Immature natural killer cell (primary cell): ENCODE measurements at places on chromosomes 7 and 10. TPM values are rescaled to one million over a fixed set of nuclear protein-coding genes. Genes with fewer than 3 reads are reported as not detected.
A peak's percentile ranks its signal among the peaks of the same experiment; 100 is the strongest.

GRCh38 chr7:14734839-14735321 lies 167.7 kb downstream of the DGKB start:
- DNase-seq: no peak

Gene FOXL3
- polyA plus RNA-seq: not detected

GRCh38 chr10:56318816-56319215 lies 42.2 kb downstream of the ZWINT start:
- DNase-seq: no peak

Gene NKX6-2
- polyA plus RNA-seq: not detected

- DNase-seq: no peak
Observed at GRCh38 chr10:118851062-118852035, 96.6 kb upstream of the CACUL1 start.

DNA sequence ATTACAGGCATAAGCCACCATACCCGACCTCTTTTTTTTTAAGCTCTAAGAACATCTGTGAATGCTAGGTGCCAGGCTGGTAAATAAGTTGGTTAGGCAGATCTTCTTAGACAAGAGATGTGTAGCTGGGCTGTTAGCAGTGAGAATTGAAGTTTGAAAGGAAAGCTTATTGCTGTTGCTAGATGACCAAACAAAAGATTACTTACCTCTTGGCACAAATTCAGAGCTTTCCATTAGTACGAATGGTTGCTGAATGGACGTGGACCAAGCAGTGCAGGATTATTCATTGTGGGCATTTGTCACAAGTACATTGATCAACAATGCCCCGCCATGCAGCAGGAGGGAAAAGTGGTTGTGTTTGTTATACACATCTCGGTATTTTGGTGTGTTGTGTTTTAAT lies 131.2 kb downstream of the GFRA1 start:
- no peak for DNase-seq

DNA sequence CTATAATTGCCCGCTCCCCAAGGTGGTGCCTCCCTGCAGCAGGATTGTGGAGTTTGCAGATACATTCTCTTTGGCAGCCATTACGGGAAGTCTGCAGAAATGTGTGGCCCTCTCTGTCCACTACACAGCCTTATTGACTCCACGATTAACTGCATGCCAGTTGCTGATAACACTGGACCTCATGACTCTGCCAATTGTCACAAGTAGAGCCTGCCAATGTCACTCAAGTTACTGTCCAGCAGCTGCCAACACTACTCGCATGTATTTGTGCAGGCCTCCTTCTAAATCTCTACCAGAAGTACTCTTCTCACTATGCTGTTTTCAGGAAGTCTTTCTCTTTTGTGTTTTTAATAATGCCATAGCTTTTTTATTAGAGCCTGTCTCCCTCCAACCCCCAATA lies 128.8 kb downstream of the PPP1R3A start:
- DNase-seq: no peak

Gene GNAI1
- 5.2 TPM for polyA plus RNA-seq

GRCh38 chr10:97719602-97720001 lies 6.1 kb downstream of the MARVELD1 start:
- no peak for DNase-seq

Gene LOXL4
- not detected for polyA plus RNA-seq

GRCh38 chr7:25711940-25712339 lies 440.1 kb upstream of the NFE2L3 start:
- DNase-seq: no peak

Gene XRCC2
- not detected for polyA plus RNA-seq

Gene HECW1
- polyA plus RNA-seq: not detected

Gene ASIC3
- not detected for polyA plus RNA-seq

DNA sequence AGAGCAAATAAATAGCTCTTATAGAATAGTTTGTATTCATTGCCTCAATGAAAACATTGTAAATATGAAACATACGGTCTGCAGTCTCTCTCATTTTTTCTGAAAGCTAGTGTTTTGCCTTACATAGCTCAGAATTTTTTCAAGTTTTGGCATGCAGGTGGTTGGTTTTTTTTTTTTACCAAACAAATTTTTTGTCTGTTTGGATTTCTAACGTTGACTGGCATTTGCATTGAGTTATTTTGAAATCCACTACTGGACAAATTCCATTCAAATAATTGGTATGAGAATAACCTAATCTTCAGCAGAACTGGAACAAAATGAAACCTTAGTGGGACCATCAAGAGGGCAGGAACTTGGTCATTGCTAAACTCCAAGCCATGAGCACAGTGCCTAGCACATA lies 107.6 kb upstream of the SAMD8 start:
- no peak for DNase-seq

DNA sequence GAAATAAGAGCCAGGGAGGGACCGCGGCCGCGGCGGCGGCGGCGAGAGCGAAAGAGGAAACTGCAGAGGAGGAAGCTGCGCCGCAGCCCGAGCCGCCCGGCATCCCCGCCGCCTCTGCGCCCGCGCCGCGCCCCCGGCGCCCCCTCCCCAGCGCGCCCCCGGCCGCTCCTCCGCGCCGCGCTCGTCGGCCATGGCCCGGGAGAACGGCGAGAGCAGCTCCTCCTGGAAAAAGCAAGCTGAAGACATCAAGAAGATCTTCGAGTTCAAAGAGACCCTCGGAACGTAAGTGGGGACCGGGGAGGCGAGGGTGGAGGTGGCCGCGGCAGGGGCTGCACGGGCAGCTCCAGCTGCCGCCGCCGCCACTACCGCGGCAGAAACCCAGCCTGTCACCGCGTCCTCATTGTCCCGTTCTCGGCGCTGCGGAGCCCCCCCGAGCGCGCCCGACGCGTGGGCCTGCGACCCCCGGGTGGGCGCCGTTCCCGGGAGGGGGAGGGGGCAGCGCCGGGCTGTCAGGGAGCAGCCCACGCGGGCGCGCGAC lies 351 bp downstream of the CAMK1D start:
- DNase-seq: no peak

Gene PHYHIPL
- polyA plus RNA-seq: not detected

Gene OR2A1
- polyA plus RNA-seq: not detected

- no peak for DNase-seq
Observed at GRCh38 chr10:50346942-50347341, 95.6 kb upstream of the ASAH2 start.

- DNase-seq: no peak
Observed at GRCh38 chr7:80334196-80334595, 177.7 kb downstream of the GNAT3 start.

GRCh38 chr10:98589007-98589406 lies 142.3 kb upstream of the HPS1 start:
- DNase-seq: no peak

DNA sequence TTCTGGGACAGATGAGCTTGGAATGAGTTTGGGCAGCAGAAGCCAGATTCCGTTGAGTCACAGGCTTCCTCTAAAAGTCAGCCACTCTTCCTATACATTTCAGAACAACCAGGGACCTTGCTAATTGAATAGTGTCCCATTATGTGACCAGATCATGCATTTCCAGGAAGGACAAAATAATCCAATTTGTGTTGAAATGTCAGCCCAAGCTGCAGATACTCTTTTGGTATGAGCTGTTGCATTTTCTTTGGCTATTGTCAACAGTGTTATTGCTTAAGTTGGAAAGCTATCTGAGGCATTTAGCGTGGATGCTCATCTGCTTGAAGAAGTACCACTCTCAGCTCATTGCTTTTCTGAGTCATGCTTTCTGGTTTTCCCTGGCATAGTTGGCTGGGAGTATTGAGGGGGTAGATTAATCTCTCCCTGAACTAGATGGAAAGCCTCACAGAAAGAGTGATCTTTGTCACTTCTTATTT lies 223.7 kb upstream of the HABP2 start:
- no peak for DNase-seq

DNA sequence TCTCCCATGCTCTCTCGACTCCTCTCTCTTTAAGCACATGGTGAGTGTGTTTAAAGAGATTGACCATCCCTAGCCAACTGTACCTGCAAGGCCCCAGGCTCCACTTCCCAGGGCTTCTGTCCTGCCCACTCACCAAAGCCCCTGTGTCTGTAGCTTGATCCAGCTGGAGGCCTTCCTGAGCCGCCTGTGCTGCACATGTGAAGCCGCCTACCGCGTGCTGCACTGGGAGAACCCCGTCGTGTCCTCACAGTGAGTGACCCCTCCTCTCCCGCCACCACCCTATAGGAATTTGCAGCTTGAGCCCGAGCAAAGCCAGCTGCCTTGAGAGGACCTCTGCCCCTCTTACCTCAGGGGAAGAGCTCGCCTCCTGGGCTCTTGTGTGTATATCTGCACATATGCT lies 11.2 kb downstream of the ZFYVE27 start:
- DNase-seq: no peak

Gene COL28A1
- polyA plus RNA-seq: not detected

DNA sequence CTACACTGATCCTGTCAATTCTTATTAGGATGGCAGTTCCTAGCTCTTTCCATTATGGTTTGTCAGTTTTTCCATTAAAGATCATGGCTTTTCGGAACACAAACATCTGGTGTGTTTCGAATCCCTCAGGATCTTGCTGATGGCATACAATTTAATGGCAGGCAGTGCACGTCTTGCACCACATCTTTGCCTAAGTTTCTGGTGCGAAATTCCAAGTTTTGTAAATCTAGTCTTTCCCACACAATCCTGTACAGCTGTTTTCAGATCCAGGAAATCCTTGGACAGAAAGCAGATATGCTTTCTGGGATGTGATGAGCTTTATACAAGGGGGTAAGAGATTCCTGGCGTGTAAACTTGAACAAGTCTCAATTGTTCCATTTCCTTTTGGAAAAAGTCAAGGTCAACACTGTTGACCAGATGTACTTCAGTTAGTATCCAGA lies 224.3 kb upstream of the PHYHIPL start:
- DNase-seq: no peak

DNA sequence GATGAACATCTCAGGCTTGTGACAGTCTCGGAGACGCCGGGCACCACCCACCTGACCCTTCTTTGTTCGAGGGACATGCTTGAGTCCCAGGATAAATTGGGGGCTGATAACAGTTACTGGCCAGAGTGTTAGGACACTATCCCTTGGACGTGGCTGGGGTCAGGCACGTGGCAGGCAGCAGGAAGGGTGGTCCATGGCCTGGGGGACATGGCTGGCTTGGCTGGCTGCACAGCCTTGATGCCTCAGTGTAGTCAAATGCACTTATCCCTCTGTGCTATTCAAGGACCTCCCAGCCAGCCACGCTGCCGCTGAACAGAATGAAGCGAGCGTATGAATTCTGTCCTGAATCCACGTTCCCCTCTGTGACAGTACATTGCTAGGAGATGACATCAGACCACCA lies 662.0 kb upstream of the FOXK1 start:
- DNase-seq: no peak

Gene SPDYE9
- polyA plus RNA-seq: not detected

Gene WDFY4
- polyA plus RNA-seq: 1.0 TPM

DNA sequence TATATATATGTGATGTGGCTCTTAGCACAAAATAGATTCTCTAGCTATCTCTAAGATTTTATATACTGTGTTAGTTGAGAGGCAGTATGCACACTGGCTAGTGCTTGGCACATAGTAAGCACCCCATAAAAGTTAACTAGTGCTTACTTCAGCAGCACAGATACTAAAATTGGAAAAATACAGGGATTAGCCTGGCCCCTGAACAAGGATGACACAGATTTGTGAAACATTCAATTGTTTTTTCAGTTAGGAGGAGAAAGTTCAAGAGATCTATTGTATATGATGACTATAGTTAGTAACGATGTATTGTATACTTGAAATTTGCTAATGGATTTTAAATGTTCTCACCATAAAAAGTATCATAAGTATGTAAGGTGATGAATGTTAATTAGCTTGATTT lies 78.3 kb upstream of the LRRC17 start:
- DNase-seq: no peak

- DNase-seq: no peak
Observed at GRCh38 chr7:80725181-80725611, 86.8 kb downstream of the CD36 start.

- DNase-seq: no peak
Observed at GRCh38 chr10:131534836-131535235, 223.3 kb upstream of the TCERG1L start.

GRCh38 chr10:74151879-74152722 lies 1.1 kb downstream of the ADK start:
- DNase-seq: peak; percentile 7

Gene FAM241B
- polyA plus RNA-seq: 0.47 TPM

- peak; percentile 86 for DNase-seq
Observed at GRCh38 chr7:44073664-44074348, 8.4 kb upstream of the PGAM2 start.

GRCh38 chr10:112202561-112203241 lies 19.1 kb upstream of the GPAM start:
- DNase-seq: no peak

Gene LHFPL3
- not detected for polyA plus RNA-seq

DNA sequence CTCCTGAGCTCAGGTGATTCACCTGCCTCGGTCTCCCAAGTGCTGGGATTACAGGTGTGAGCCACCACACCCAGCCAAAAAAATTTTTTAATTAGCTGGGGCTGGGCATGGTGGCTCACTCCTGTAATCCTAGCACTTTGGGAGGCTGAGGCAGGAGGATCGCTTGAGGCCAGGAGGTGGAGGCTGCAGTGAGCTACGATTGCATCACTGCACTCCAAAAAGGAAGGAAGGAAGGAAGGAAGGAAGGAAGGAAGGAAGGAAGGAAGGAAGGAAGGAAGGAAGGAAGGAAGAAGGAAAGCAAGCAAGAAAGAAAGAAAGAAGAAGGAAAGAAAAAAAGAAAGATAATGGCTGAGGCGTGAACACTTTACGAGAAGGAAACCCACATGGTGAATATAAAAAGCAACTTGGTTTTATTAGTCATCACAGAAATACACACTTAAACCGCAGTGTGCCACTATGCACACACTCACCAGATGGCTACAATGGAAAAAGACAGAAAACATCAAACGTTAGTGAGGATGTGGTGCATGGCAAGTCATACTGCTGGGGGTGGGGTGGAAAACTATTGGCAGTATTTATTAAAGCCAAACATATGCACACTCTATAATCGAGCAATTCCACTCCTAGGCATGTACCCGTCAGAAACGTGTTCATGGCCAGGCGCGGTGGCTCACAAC lies 4.4 kb upstream of the CCL26 start:
- DNase-seq: peak; percentile 69

DNA sequence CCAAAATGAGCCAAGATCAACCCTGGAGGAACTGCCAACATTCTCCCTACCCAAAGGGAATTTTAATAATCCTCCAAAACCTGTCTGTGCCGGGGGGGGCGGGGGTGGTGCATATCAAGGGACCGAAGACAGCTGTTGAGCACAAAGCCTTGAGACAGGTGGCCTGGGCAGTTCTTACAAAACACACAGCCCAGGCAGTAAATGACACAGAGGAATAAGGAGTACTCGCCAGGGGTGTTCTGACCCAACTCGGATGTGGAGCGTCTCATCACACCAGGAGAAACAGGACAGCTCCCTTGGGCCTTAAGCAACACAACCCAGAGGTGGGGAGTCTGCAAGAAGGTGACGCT lies 35.6 kb downstream of the PLAC9 start:
- DNase-seq: no peak

- DNase-seq: no peak
Observed at GRCh38 chr10:85995791-85996190, 370.8 kb downstream of the GRID1 start.
